ENCODE measurements at places on chromosomes 5 and 9. TPM values are rescaled to one million over a fixed set of nuclear protein-coding genes. Genes with fewer than 3 reads are reported as not detected.

The HACD4 gene
- 0.89 TPM for total RNA-seq

The RABGAP1 gene
- total RNA-seq: 47.4 TPM

The GABRP gene
- not detected for total RNA-seq

The GMCL2 gene
- not detected for total RNA-seq

The RARS1 gene
- total RNA-seq: 42.3 TPM

The EXOSC2 gene
- total RNA-seq: 12.5 TPM

The PCDHB6 gene
- 0.32 TPM for total RNA-seq

The ANKDD1B gene
- total RNA-seq: 0.25 TPM

The GSN gene
- total RNA-seq: 717 TPM

The ACTBL2 gene
- total RNA-seq: not detected

The LCN1 gene
- not detected for total RNA-seq

The GHR gene
- total RNA-seq: 11.9 TPM

The CCDC152 gene
- total RNA-seq: 0.77 TPM

The TAF11L5 gene
- total RNA-seq: not detected

The PCDHGC5 gene
- 3.2 TPM for total RNA-seq

The SPINK6 gene
- total RNA-seq: not detected

The WDR31 gene
- 12.9 TPM for total RNA-seq

The TTC23L gene
- not detected for total RNA-seq

The COL15A1 gene
- total RNA-seq: 47.2 TPM

The PCDHGA8 gene
- total RNA-seq: 9.1 TPM

The PTPDC1 gene
- total RNA-seq: 8.3 TPM

The SNCAIP gene
- total RNA-seq: 1.7 TPM

The NME5 gene
- total RNA-seq: 2.1 TPM

The ALDH1A1 gene
- 23.3 TPM for total RNA-seq

The CMYA5 gene
- 960 TPM for total RNA-seq

The APBA1 gene
- total RNA-seq: 1.7 TPM

The NUTM2F gene
- not detected for total RNA-seq

The AQP7 gene
- total RNA-seq: 173 TPM

The HDHD3 gene
- total RNA-seq: 9.9 TPM

The MSX2 gene
- total RNA-seq: 1.9 TPM

The PPP3R2 gene
- total RNA-seq: not detected

The SVEP1 gene
- total RNA-seq: 5.7 TPM

The LIX1 gene
- total RNA-seq: not detected

The KIAA0825 gene
- total RNA-seq: 2.2 TPM

The PCDHA6 gene
- not detected for total RNA-seq

The PCDHB15 gene
- 2.6 TPM for total RNA-seq

The F2RL2 gene
- total RNA-seq: 0.27 TPM

The ZFP2 gene
- total RNA-seq: 0.67 TPM

The NR5A1 gene
- total RNA-seq: not detected

The SREK1IP1 gene
- total RNA-seq: 13.7 TPM

Measured in left ventricle myocardium superior (tissue), 1 donor.